ENCODE measurements at places on chromosomes 4 and X.

- no peak for DNase-seq
These were observed 116.9 kb downstream of the RASL11B start for GRCh38 chr4:52979020-52979419.

DNA sequence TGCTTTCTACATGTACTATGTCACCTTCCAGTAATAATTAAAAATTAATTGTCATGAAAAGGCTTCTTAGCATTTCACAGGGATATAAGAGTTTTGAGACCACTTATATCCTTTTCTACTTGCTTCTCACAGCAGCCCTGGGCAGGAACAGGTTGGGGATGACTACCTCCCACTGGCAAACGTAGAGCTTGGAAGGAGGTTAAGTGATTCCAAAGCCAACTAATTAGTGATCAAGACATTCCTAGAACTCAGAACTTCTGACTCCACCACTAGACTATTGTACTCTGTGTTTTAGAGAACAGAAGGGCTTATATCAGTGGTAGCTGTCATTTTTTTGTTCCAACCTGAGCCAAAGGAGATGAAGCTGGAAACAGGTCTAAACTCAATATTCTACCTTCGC is 364.5 kb upstream of the BOD1L1 start:
- no peak for DNase-seq

- DNase-seq: no peak
These were observed 29.4 kb downstream of the IRF2 start for GRCh38 chr4:184444953-184445309.

DNA sequence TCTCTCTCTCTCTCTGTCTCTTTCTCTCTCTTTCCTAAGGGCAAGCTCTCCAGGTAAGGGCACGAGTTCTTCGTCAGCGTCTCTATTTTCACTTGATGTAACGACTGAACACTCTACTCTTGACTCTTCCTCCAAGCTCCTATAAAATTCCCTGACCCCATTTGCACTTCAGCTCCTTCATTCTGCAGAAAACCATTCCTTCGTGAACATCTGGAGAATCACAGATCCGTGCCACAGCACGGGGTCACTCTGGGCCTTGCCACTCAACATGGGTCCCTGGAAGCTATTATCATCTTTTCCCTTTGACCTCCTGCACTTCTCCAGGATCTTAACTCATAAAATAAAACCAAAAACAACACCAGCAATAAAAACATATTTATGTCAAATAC is 112.0 kb upstream of the LNX1 start:
- no peak for DNase-seq

GRCh38 chr4:164251257-164251656 is 502.7 kb upstream of the SMIM31 start:
- no peak for DNase-seq

- DNase-seq: peak; percentile 59
These were observed 566 bp downstream of the CORIN start for GRCh38 chr4:47837094-47837907.

- DNase-seq: no peak
These were observed 532.3 kb upstream of the SMIM31 start for GRCh38 chr4:164221631-164222030.

DNA sequence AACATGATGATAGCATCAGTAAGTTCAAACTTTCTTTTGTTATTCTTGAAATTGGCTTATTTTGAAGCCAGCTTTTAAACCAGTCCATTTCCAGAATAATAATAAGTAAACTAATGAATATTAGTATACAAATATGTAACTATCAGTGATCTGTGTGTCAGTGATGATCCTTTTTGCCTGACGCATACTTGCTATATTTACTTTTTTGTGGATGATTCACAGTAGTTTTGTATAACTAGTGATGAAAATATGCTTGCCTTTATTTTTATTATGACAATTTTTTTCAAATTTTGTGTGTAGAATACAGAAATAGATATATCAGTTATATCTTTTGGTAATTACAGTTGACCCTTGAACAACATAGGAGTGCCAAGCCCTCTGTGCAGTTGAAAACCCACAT is 49.5 kb downstream of the USP53 start:
- no peak for DNase-seq

DNA sequence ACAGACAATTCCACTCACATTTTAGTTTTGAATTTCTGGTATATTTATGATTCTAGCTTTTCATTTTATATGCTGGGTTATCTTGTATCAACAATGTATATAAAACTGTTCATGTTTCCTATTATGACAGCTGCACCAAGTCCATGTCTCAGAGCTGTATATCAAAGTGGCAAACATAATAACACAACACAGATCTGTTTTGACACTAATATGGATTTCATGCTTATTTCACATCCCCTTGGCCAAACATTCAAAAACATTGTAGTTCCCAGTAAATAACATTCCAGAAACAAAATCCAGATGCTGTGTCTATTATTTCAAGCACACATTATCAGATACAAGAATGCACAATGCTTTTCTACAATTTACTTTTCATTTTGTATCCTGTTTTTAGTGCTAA is 380.6 kb upstream of the MAGEB2 start:
- no peak for DNase-seq

- peak; percentile 24 for DNase-seq
These were observed 645 bp downstream of the AMMECR1 start for GRCh38 chrX:110317061-110317819.

- DNase-seq: no peak
These were observed 25.2 kb downstream of the FOXR2 start for GRCh38 chrX:55648434-55648833.

DNA sequence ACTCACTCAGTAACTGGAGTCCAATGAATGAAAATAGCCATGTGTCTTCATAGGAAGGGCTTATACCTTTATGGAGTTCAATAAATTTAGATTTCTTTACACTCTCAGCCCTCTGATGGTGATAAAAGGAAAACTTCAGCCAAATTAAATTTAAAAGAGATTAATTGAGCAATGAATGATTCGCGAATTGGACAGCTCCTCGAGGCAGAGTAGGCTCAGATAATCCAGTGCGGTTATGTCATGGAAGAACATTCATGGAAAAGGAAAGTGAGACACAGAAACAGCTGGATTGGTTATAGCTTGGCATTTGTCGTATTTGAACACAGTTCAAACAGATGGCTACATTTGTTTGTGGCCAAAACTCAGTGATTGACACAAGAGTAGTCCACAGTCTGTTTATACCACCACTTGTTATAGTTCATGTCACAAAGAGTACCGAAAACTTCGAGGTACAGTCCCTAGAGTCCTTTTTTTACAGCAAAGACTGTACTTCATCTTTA is 54.6 kb upstream of the TACR3 start:
- no peak for DNase-seq

- no peak for DNase-seq
These were observed 15.2 kb downstream of the GUCY1B1 start for GRCh38 chr4:155774033-155774432.

GRCh38 chr4:98626350-98626749 is 32.1 kb downstream of the TSPAN5 start:
- no peak for DNase-seq

- no peak for DNase-seq
These were observed 132.3 kb downstream of the NDST4 start for GRCh38 chr4:114980932-114981708.

GRCh38 chrX:47283015-47283771 is 50.4 kb downstream of the USP11 start:
- DNase-seq: no peak
